A549 treated with CORT108297 at 1 μM for 4 hours (cell line): ENCODE measurements at places on chromosomes 5 and 9. TPM values are rescaled to one million over a fixed set of nuclear protein-coding genes. Genes with fewer than 3 reads are reported as not detected.

The KDM3B gene
- total RNA-seq = 35.8 to 50.7 TPM (median 41.6 TPM) in 5 replicates

The DOCK2 gene
- 1.3 to 4.0 TPM (median 2.9 TPM) in 5 replicates for total RNA-seq

The AMBP gene
- 7.2 to 10.1 TPM (median 7.7 TPM) in 5 replicates for total RNA-seq

The DPYSL3 gene
- 15.5 to 19.7 TPM (median 17.8 TPM) in 5 replicates for total RNA-seq

The HTR1A gene
- not detected in 5 replicates for total RNA-seq

The C5orf52 gene
- total RNA-seq = not detected in 5 replicates

The TAS2R1 gene
- total RNA-seq = not detected in 5 replicates

The ARL10 gene
- 0.23 to 0.61 TPM (median 0.35 TPM) in 5 replicates for total RNA-seq

The BHMT2 gene
- not detected in 5 replicates for total RNA-seq

The SARDH gene
- 0.07 to 0.16 TPM (median 0.09 TPM) in 4 of 5 replicates, not detected in the other for total RNA-seq

The HEMGN gene
- total RNA-seq = not detected in 5 replicates

The PCA3 gene
- total RNA-seq = not detected in 5 replicates

The HTR4 gene
- total RNA-seq = not detected in 5 replicates

The DNAI1 gene
- 0.07 to 0.21 TPM (median 0.12 TPM) in 5 replicates for total RNA-seq

The SLC9A3 gene
- 1.9 to 2.8 TPM (median 2.6 TPM) in 5 replicates for total RNA-seq

The CDH6 gene
- 0.07 to 0.25 TPM (median 0.15 TPM) in 5 replicates for total RNA-seq

The ESM1 gene
- total RNA-seq = 0.06 TPM in 1 of 5 replicates, not detected in the others

The CAMK2A gene
- 0.76 to 1.3 TPM (median 0.86 TPM) in 5 replicates for total RNA-seq

The MYO10 gene
- 46.5 to 64.2 TPM (median 54.8 TPM) in 5 replicates for total RNA-seq

The ENHO gene
- total RNA-seq = 0.82 to 2.8 TPM (median 2.4 TPM) in 5 replicates

The C8G gene
- 0.88 to 2.3 TPM (median 1.3 TPM) in 5 replicates for total RNA-seq

The LECT2 gene
- not detected in 5 replicates for total RNA-seq

The RIC1 gene
- total RNA-seq = 9.2 to 13.4 TPM (median 12.9 TPM) in 5 replicates

The PIGO gene
- total RNA-seq = 39.0 to 52.3 TPM (median 51.8 TPM) in 5 replicates

The CEL gene
- total RNA-seq = 0.50 to 0.75 TPM (median 0.65 TPM) in 5 replicates

The SLC45A2 gene
- total RNA-seq = 0.05 TPM in 1 of 5 replicates, not detected in the others

The NR2F1 gene
- 3.8 to 5.7 TPM (median 4.7 TPM) in 5 replicates for total RNA-seq

The CTSV gene
- total RNA-seq = 11.6 to 15.8 TPM (median 13.0 TPM) in 5 replicates

The IL3 gene
- total RNA-seq = not detected in 5 replicates

The C9orf43 gene
- 0.53 to 0.88 TPM (median 0.65 TPM) in 5 replicates for total RNA-seq

The PPP3R2 gene
- not detected in 5 replicates for total RNA-seq

The CDKN2B gene
- total RNA-seq = not detected in 5 replicates

The SYK gene
- 0.02 to 0.31 TPM (median 0.09 TPM) in 4 of 5 replicates, not detected in the other for total RNA-seq

The BARHL1 gene
- total RNA-seq = 0.03 TPM in 1 of 5 replicates, not detected in the others

The CD14 gene
- 4.2 to 5.3 TPM (median 4.5 TPM) in 5 replicates for total RNA-seq

The ARSI gene
- 30.7 to 50.7 TPM (median 44.2 TPM) in 5 replicates for total RNA-seq

The PFN3 gene
- not detected in 5 replicates for total RNA-seq

The IL13 gene
- total RNA-seq = 0.06 to 0.13 TPM in 2 of 5 replicates, not detected in the others

The ZCCHC7 gene
- total RNA-seq = 11.1 to 16.2 TPM (median 12.5 TPM) in 5 replicates

The MORN5 gene
- total RNA-seq = not detected in 5 replicates

The WNK2 gene
- total RNA-seq = 4.9 to 7.8 TPM (median 6.5 TPM) in 5 replicates

The IRGM gene
- total RNA-seq = 0.07 to 0.16 TPM (median 0.09 TPM) in 4 of 5 replicates, not detected in the other

The FOXD4L4 gene
- 0.04 to 0.14 TPM (median 0.08 TPM) in 4 of 5 replicates, not detected in the other for total RNA-seq

The TCF7 gene
- total RNA-seq = 12.6 to 16.6 TPM (median 15.3 TPM) in 5 replicates

The ADAMTS13 gene
- 0.36 to 0.78 TPM (median 0.76 TPM) in 5 replicates for total RNA-seq

The CDKN2B-AS1 gene
- total RNA-seq = not detected in 5 replicates

The ANKRD20A1 gene
- 0.75 to 1.2 TPM (median 1.1 TPM) in 5 replicates for total RNA-seq

The ELOVL7 gene
- 9.0 to 14.3 TPM (median 11.7 TPM) in 5 replicates for total RNA-seq

The NR6A1 gene
- 1.2 to 1.8 TPM (median 1.7 TPM) in 5 replicates for total RNA-seq

The SLC4A9 gene
- 0.05 TPM in 1 of 5 replicates, not detected in the others for total RNA-seq

The NUDT12 gene
- 1.5 to 2.0 TPM (median 1.7 TPM) in 5 replicates for total RNA-seq

The PCDHB7 gene
- total RNA-seq = 0.03 TPM in 1 of 5 replicates, not detected in the others

The SLC31A2 gene
- total RNA-seq = 7.0 to 7.9 TPM (median 7.3 TPM) in 5 replicates

The ANXA2R gene
- 1.8 to 3.1 TPM (median 3.0 TPM) in 5 replicates for total RNA-seq

The S1PR3 gene
- 39.8 to 49.2 TPM (median 43.0 TPM) in 5 replicates for total RNA-seq

The DDX31 gene
- total RNA-seq = 26.4 to 30.1 TPM (median 26.6 TPM) in 5 replicates
